Lung (tissue), 17 donors: ENCODE measurements at places on chromosomes 2 and 18.

DNA sequence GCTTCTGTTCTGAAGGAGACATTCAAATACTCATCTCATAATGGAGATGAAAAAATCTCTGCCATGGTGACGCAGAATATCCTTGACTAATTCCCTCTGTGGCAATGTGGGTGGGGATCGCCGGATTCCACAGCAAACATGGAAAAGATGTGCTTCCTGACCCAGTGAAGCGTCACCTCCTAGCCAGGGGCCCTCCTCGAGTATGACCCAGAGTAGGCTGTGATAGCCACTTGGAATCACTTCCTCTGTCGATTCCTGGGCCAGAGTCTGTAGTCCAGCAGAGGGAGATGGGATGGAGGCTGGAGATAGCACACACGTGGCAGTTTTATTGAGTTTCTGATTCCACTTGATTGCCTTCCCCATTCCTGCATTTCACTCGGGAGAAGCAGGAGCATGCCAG is 36.8 kb downstream of the DRC1 start:
- DNase-seq: no peak

GRCh38 chr2:170966648-170967396 is 37.8 kb downstream of the GORASP2 start:
- DNase-seq: no peak

GRCh38 chr2:8421658-8422449 is 260.0 kb upstream of the ID2 start:
- DNase-seq: peak; percentile 20

GRCh38 chr2:96291751-96292150 is 13.6 kb downstream of the SNRNP200 start:
- no peak for DNase-seq

DNA sequence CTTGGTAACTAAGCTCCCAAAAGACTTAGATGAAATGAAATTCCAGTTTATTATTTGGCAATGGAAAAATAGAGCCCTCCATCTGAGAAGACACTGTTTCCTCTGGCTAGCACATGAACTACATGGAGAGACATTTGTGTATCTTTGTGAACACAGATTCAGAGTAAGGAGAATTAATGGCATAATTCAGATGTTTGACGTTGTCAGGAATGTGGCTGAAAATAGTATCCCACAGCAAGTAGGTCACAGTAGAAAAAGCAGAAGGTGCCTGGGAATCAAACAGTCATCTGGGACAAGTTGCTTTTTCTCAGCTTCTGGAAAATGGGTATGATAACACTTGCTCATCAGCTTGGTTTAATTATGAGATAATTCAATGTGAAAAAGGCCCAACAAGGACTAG is 288.6 kb downstream of the PTPRM start:
- DNase-seq: no peak
